ENCODE measurements at places on chromosomes 1 and 21. TPM values are rescaled to one million over a fixed set of nuclear protein-coding genes. Genes with fewer than 3 reads are reported as not detected.

The FCRL5 gene
- not detected for total RNA-seq

The SLAMF6 gene
- not detected for total RNA-seq

The VWA5B1 gene
- total RNA-seq, result 1.9 TPM

The OR2M3 gene
- total RNA-seq, result not detected

The AZIN2 gene
- total RNA-seq, result 5.1 TPM

The GJB3 gene
- total RNA-seq, result 6.5 TPM

The FNDC10 gene
- 9.3 TPM for total RNA-seq

The KRTAP7-1 gene
- total RNA-seq, result not detected

The MEGF6 gene
- total RNA-seq, result 61.7 TPM

The RIPK4 gene
- 13.7 TPM for total RNA-seq

The CFAP298 gene
- 41.1 TPM for total RNA-seq

The PRAMEF6 gene
- not detected for total RNA-seq

The CCDC181 gene
- total RNA-seq, result 3.5 TPM

The SAMSN1 gene
- 6.0 TPM for total RNA-seq

The AJAP1 gene
- 9.5 TPM for total RNA-seq

The RPAP2 gene
- total RNA-seq, result 31.9 TPM

The C1QC gene
- total RNA-seq, result not detected

The TDRD10 gene
- not detected for total RNA-seq

The PTGFR gene
- total RNA-seq, result 0.36 TPM

The TRIM67 gene
- 0.65 TPM for total RNA-seq

The LCE3E gene
- total RNA-seq, result not detected

The NTRK1 gene
- total RNA-seq, result 0.12 TPM

The CNKSR1 gene
- 50.5 TPM for total RNA-seq

The IL10RB gene
- 19.1 TPM for total RNA-seq

The LYPD8 gene
- not detected for total RNA-seq

The OVAAL gene
- total RNA-seq, result not detected

The RCC1 gene
- total RNA-seq, result 38.8 TPM

The UBXN10 gene
- 1.6 TPM for total RNA-seq

The GCSAML gene
- not detected for total RNA-seq

The GLMP gene
- total RNA-seq, result 67.6 TPM

The SLAMF9 gene
- total RNA-seq, result not detected

The PEF1 gene
- 48.3 TPM for total RNA-seq

The KRTAP19-1 gene
- 1.0 TPM for total RNA-seq

The MANEAL gene
- total RNA-seq, result 11.6 TPM

The STUM gene
- 2.8 TPM for total RNA-seq

The REN gene
- total RNA-seq, result 0.69 TPM

The IL22RA1 gene
- total RNA-seq, result 2.8 TPM

The SLC25A24 gene
- 46.6 TPM for total RNA-seq

The PGBD5 gene
- 8.7 TPM for total RNA-seq

The CRB1 gene
- 14.7 TPM for total RNA-seq

The SESN2 gene
- total RNA-seq, result 21.5 TPM

The EXTL1 gene
- total RNA-seq, result 0.31 TPM

The IVL gene
- total RNA-seq, result 19.3 TPM

The MARK1 gene
- 14.3 TPM for total RNA-seq

The MAP3K7CL gene
- not detected for total RNA-seq

The LCE2A gene
- total RNA-seq, result not detected

The BRINP2 gene
- total RNA-seq, result 23.7 TPM

The TEKT2 gene
- 9.6 TPM for total RNA-seq

The RAD54L gene
- 22.9 TPM for total RNA-seq

The RGS13 gene
- not detected for total RNA-seq

The GJC2 gene
- 1.3 TPM for total RNA-seq

Data from type B pancreatic cell (in vitro differentiated cells).